Omental fat pad (tissue), 4 donors: ENCODE measurements at places on chromosomes 7 and 10. TPM values are rescaled to one million over a fixed set of nuclear protein-coding genes. Genes with fewer than 3 reads are reported as not detected.

MYL7 gene
- not detected for total RNA-seq

DNA sequence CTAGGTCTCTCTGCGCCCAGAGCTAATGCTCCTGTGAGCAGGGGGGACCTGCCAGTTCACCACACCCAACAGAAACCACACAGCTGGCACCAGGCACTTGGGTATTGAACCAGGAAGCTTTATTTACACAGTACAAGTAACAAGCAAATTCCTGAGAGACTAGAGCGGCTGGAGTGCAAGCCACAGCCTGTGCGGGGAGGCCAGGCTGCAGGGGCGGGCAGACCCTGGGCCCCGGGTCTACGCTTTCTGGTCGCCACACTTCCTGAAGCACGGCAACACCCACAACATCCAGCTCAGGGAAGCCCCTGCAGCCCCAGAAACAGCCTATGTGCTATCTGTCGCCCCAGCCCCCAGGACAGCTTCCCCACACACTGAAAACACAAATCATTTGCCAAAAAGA lies 125.0 kb downstream of the FAM53B start:
- DNase-seq: no peak

GRCh38 chr7:142898377-142899170 lies 13.0 kb upstream of the TRPV6 start:
- DNase-seq: no peak

GRCh38 chr10:53990799-53991238 lies 810.2 kb downstream of the PCDH15 start:
- DNase-seq: no peak

GRCh38 chr10:120262857-120263547 lies 194.0 kb upstream of the PLPP4 start:
- no peak for DNase-seq

- peak; percentile 43 for DNase-seq
These were observed 7.0 kb downstream of the AIMP2 start for GRCh38 chr7:6015917-6016652.
